Occipital lobe (tissue), 3 donors: ENCODE measurements at places on chromosomes 4 and X. TPM values are rescaled to one million over a fixed set of nuclear protein-coding genes. Genes with fewer than 3 reads are reported as not detected.
A peak's percentile ranks its signal among the peaks of the same experiment; 100 is the strongest.

The CCDC110 gene
- 1.7 TPM for total RNA-seq

The SYNPO2 gene
- total RNA-seq: 2.3 TPM

The SRPX gene
- 2.5 TPM for total RNA-seq

The PHKA1 gene
- total RNA-seq: 3.1 TPM

The TEX13D gene
- total RNA-seq: not detected

The CLTRN gene
- total RNA-seq: 0.16 TPM

The GLA gene
- 20.7 TPM for total RNA-seq

The SSX2 gene
- not detected for total RNA-seq

The PDLIM3 gene
- 18.2 TPM for total RNA-seq

The PAGE2 gene
- total RNA-seq: not detected

The PCDH19 gene
- 25.7 TPM for total RNA-seq

The SLIT2 gene
- total RNA-seq: 14.7 TPM

The S100G gene
- not detected for total RNA-seq

The CLIC2 gene
- 5.1 TPM for total RNA-seq

GRCh38 chr4:152499344-152499743, 36.5 kb downstream of the FBXW7 start:
- DNase-seq: no peak

DNA sequence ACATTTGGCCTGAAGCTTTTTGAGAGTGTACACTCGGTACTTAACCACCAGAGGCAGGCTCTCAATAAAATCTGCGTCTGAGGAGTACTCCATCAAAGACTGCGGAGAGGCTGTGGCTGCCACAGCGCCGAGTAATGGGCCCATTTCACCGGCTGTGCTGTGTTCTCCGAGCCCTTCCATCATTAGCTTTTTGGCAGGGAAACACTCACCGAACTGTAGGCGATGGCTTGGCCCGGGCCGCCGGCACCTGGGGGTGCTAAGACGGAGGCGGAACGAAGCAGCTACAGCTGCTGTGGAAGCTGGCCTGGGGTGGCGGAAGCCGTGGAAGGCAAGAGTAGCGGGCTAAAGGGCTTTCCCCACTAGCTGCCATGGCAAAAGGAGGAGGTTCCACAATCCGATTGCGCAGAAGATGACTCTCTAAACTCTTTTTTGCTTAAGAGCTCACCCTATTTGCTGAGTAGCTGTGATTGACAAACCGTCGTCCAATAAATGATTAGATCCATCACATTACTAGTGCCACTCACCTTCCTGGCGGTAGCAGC, 48.5 kb upstream of the PABPC1L2A start:
- peak; percentile 0 for DNase-seq

- DNase-seq: no peak
These were observed 14.1 kb downstream of the HPSE start for GRCh38 chr4:83320548-83320947.

DNA sequence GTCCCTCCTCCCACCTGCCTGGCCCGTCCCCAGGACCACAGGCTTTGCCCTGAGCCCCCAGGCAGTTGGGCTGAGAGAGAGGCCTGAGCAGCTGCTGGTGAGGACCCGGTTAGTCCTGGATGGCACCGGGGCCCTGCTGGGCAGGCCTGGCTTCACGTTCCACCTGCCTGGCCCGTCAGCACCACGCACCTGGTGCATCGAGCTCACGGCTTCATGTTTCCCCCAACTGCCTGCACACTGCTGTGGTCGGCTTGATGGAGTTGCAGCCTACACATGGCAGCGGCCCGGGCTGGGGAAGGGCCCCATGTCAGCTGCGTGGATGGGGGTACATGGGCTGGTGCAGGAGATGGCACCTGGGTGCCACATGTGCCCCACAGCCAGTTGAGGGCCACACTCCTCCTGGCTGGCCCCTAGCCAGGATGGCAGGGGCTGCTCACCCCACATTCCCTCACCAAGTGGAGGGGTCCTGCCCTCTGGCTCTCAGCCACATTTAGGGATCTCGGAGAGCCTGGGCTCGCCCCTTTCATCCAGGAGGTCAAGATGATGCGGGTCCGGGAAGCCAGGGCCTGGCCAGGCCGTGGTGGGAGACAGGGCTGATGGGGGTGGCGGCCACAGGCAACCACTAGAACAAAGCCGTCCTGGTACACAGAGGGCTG, 28.5 kb downstream of the NKX1-1 start:
- DNase-seq: no peak

- DNase-seq: no peak
These were observed 979.1 kb downstream of the TECRL start for GRCh38 chr4:63430105-63430504.

DNA sequence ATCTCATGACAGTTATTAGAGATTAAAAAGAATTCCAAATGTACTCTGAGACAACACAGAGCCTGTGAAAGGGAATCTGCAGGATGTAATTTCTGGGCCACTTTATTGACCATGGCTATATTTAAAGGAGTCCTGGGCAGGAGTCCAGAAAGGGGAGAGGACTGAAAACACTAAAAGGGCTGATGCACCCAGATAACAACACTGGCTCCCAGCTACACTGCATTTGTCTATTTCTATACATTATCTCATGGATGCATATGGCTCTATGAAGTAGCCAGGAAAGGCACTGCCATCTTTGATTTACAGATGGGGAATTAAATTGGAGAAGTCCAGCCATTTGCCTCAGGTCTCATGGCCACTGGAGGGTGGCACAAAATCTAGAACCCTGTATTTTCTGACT, 56.0 kb downstream of the MED28 start:
- no peak for DNase-seq

- DNase-seq: no peak
These were observed 3.2 kb downstream of the KDR start for GRCh38 chr4:55122235-55122634.

DNA sequence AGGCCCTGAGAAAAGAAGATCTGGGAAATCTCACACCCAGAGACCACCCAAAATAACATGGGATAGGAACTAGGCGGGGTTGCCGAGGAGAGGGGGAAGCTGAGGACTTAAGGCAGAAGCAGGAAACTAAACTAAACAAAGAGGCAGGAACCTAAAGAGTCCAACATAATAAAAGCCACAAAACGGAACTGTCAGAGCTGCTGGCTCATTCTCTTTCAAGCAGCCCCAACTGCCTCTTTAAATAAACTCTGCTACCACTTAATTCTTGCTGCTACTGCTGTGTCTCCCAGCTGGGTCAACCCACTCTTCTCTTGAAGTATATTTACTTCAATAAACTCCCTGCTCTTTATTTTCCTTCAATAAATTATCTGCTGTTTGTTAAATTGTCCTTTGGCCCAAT, 44.5 kb downstream of the MAGEB16 start:
- DNase-seq: no peak

GRCh38 chrX:133527415-133527814, 112.1 kb upstream of the GPC4 start:
- no peak for DNase-seq

GRCh38 chr4:179755322-179755721, 2313.1 kb upstream of the AGA start:
- no peak for DNase-seq

DNA sequence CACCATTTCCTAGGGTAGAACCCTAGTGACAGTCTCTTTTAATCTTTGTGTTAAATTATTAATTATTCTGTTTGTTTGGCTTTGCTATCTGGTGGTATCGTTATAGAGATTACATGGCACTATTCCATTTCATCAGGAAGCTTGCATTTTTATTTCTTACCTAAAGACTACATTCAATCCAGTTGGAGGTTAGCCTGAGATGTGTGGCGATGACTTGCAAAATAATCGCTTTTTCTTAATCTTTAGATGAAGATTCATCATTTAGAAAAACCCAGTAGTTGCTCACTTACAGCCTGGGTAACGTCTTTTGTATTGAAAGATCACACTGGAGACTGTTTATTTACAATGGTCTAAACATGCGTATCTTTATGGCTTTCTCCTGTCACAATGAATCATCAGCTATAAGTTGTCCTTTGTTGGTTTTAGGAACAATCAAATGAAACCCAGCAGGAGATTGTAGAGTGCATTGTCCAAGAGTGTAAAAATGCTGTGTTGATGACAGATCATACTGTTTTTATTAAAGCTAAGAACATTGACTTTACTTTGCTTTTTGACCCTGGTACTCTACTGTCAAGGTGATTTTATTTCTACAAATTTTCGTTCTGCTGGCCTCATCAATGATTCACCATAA, 281.7 kb upstream of the PITX2 start:
- DNase-seq: no peak

DNA sequence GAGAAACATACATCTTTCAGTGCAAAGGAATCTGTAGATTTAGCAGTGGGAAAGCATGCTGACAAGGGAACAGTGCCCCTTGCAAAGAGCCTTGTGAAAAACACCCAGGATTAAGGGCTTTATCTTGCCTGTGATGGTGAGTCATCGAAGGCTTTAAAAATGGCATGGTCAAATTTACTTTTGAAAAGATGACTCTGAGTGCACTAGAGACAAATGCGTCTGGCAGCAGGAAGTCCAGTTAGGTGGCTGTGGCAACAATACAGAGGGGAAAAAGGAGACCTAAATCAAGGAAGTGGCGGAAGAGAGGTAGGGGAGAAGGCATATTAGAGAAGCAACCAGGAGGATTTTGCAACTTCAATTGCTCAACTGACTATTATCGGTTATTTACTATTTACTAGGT, 472.6 kb upstream of the CPEB2 start:
- no peak for DNase-seq

GRCh38 chr4:76950956-76951671, 1.6 kb downstream of the SEPTIN11 start:
- DNase-seq: peak; percentile 53

- DNase-seq: no peak
These were observed 148.0 kb upstream of the SLC7A11 start for GRCh38 chr4:138389976-138390685.

GRCh38 chr4:70577220-70577927, 14.7 kb upstream of the AMBN start:
- no peak for DNase-seq

GRCh38 chr4:813900-814299, 12.0 kb downstream of the CPLX1 start:
- no peak for DNase-seq

GRCh38 chrX:12309040-12309743, 170.9 kb downstream of the FRMPD4 start:
- no peak for DNase-seq

DNA sequence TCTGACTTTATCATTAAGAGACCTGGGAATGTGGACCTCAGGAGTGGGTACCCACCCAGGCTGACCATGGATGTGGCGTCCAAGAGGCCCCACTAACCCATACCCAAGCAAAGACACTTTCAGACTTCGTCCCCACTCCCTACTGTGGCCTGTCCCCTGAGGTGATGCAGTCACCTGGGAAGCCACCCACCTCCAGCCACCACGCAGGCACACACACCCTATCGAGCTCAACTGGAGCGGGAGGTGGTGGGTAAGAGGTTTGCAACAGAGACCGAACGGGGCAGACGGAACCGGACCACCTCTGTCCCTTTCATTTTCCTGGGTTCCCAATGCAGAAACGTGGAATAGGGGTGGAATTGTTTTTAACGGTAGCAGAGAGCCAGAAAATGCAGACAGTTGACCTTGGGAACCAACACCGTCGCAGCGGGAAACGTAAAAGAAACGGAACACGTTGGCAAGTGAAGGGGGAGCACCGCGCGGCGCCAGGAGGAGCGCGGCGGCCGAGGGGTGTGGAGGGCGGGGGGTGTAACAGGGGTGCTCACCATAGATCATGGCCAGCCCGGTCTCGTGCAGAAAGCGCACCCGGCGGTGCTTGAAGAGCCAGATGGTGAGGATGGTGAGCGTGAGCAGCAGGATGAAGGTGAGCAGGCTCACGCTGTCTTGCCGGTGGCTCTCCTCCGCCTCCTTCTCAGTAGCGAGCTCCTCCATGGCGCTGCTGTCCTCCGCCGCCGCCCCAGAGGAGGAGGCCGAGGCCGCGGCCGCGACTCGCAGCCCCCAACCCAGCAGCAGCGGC, 559 bp downstream of the SLC9A7 start:
- DNase-seq: no peak

GRCh38 chrX:103941201-103941975, 21.0 kb upstream of the TMSB15B start:
- no peak for DNase-seq

DNA sequence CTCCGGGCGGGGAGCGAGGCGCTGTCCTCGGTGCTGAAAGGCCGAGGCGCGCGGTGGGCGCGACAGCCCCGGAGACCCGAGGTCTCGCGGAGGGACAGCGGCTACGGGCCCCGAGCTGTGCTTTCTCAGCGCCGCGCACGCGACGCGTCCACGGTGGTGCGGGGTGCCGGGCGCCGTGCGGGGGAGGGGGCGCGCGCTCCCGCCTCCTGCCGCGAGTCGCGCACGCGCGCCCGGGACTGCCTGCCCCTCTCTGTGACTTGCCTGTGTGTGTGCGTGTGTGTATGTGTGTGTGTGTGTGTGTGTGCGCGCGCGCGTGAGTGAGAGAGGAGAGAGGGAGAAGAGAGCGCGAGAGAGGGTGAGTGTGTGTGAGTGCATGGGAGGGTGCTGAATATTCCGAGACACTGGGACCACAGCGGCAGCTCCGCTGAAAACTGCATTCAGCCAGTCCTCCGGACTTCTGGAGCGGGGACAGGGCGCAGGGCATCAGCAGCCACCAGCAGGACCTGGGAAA, at the start of gene GRIA2:
TSS of gene GRIA2 (plus strand) at position 358 of the 511 bp plus-strand sequence. CDS start 315 bp downstream, outside the sequence.
- peak; percentile 82 for DNase-seq

DNA sequence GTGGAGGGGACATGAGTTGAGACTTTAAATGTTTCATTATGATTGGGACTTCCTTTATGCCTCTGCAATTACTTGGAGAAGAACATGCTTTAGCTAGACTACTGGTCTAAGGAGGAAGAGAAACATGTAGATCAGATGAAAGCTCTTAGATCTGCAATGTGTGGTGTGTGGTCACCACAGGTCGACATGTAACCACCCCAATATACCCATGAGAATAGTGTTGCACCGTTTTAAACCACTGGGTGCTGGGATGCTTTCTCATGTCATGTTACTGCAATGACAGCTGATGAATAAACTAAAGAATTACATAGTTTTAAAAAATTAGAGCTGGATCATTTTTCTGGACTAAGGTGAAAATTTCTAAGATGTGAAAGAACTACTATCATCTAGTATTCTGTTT, 1039.7 kb downstream of the RAPGEF2 start:
- no peak for DNase-seq

DNA sequence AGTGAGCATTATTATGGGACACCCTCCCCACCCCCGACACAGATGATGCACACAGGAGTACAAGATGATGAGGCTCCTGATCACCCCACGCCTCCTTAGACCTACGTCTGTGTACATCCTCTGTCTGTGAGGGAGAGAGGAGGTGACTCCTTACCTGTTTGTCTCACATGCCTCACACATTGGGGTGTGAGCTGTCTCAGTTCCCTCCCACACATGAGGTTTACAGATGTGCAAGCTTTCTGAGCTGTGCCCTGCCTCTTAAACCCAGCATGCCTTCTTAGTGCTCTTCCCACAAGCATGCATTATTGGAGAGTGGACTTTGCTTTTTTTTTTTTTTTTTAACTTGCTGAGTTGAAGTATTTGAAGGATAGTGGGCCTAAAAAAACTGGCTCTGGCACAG, 76.7 kb downstream of the CLCN5 start:
- no peak for DNase-seq

DNA sequence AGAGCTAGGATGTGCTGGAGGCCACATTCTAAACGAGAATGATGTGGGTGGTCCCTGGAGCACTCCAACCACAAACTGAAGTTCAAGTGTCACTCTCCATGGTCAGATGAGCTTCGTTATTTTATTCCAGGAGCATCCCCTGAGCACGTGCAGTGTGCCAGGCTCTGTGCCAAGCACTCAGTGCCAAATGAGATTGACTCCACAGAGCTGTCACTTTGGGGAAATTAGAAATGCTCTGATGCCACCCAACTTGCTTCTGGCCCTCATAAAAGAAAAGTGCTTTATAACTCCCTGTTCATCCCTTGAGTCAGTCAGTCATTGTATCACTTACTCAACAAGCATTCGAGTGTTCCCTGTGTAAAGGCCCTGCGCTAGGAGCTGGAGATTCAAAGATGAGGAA, 91.2 kb downstream of the RTL5 start:
- DNase-seq: no peak
